ENCODE measurements at places on chromosomes 2 and 18. TPM values are rescaled to one million over a fixed set of nuclear protein-coding genes. Genes with fewer than 3 reads are reported as not detected.

DNA sequence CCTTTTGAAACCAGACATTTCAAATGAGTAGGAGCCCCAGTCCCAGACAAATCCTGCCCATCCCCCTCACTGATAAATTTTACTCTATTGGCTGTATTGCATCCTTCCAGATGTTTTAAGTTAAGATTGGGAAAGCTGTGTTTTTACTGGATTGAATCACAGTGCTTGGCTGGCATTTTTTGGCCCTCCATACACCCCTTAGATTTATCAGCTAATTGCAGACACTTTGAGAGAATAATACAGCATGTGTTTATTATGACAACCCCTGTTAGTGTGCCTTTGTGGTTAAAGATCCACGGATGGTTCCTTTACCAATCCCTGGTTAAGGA is 74.9 kb downstream of the ANTXR1 start:
- no peaks in the 10 kb centered on the region for H3K4me1 ChIP-seq
- H3K4me3 ChIP-seq: no peak overlapping the region
- H3K36me3 ChIP-seq: no peaks in the 10 kb centered on the region
- H3K27me3 ChIP-seq: peaks cover 2% of the 10 kb centered on the region
- no peak for DNase-seq

GRCh38 chr18:22165049-22165602 is 4.3 kb upstream of the GATA6 start:
- DNase-seq: no peak
- H3K36me3 ChIP-seq: no peaks in the 10 kb centered on the region
- no peaks in the 10 kb centered on the region for H3K4me1 ChIP-seq
- H3K27me3 ChIP-seq: peaks cover 19% of the 10 kb centered on the region
- H3K4me3 ChIP-seq: no peak overlapping the region

GRCh38 chr2:102103992-102104871 is 38.3 kb upstream of the IL1R1 start:
- H3K4me1 ChIP-seq: no peaks in the 10 kb centered on the region
- peak; percentile 67 for DNase-seq
- H3K4me3 ChIP-seq: peak overlapping the region; percentile 53

GKN2 gene
- total RNA-seq: not detected

DNA sequence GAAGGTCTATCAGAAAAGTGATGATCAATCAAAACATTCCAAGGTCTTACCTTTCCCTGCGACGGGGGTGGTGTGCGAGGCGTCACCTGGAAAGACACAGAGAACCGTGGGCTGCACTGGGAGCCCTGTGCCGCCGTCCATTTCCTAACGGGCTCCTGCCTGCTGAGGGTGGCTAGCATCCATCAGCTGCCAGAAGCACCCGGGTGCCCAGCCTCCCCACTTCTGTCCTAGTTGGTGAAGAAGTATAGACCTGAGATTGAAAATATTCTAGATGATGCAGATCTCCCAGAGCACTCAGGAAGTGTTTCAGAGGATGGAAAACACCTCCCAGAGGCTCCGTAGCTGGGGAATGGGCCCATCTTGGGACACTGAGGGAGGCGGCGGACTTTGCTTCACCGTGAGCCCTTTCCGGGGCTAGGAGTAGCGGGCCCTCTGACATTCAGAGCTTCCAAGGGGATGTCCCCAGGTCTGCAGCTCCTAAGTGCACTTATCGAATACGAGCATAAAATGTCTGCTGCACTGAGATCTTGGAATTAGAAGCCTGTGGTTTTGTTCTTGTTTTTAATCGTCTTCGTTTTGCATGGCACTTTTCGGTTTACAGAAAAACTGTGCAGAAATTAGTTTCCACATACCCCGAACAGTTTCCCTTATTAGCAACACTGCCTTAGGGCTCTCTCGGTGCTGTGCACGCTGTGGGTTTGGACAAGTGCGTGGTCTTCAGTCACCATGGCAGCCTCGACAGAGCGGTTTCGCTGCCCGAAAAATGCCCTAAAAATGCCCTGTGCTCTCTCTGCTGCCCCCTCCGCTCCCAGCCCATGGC is 143.5 kb downstream of the MBP start:
- H3K36me3 ChIP-seq: no peaks in the 10 kb centered on the region
- no peaks in the 10 kb centered on the region for H3K27me3 ChIP-seq
- no peak for DNase-seq

DNA sequence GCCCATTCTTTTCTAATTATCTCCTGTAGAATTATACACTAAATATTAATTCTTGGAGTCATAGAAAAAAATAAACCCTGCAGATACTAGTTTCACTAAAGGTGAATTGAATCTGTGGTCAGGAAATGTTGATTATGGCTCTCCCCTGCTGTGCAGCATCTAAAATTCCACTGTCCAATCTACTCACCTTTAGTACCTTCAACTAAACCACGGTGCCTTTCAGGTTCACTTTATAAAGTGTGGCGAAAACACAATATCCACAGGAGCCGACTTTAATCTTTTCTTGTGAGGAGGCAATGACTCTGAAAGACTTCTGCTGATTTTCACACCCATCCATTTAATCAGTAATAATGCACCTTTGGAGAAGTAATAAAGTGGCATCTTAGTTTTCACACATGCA is 402.3 kb downstream of the THSD7B start:
- H3K4me1 ChIP-seq: no peaks in the 10 kb centered on the region
- H3K27ac ChIP-seq: no peak overlapping the region
- H3K27me3 ChIP-seq: no peaks in the 10 kb centered on the region

DOCK10 gene
- 81.5 TPM for total RNA-seq

SLC5A7 gene
- not detected for total RNA-seq

FAM228B gene
- 8.8 TPM for total RNA-seq

NT5DC4 gene
- 0.85 TPM for total RNA-seq

RBFA gene
- 41.2 TPM for total RNA-seq

ANTXR1 gene
- total RNA-seq: 0.32 TPM

DAW1 gene
- total RNA-seq: not detected

Measured in GM12878 (cell line).